SK-N-SH treated with all-trans-retinoic acid at 6 μM for 48 hours (cell line): ENCODE measurements at places on chromosomes 2 and 18.

GRCh38 chr2:21372654-21373053 is 248.9 kb downstream of the TDRD15 start:
- no peak for ATAC-seq

GRCh38 chr18:50747849-50748242 is 72.0 kb downstream of the MRO start:
- no peak for ATAC-seq

DNA sequence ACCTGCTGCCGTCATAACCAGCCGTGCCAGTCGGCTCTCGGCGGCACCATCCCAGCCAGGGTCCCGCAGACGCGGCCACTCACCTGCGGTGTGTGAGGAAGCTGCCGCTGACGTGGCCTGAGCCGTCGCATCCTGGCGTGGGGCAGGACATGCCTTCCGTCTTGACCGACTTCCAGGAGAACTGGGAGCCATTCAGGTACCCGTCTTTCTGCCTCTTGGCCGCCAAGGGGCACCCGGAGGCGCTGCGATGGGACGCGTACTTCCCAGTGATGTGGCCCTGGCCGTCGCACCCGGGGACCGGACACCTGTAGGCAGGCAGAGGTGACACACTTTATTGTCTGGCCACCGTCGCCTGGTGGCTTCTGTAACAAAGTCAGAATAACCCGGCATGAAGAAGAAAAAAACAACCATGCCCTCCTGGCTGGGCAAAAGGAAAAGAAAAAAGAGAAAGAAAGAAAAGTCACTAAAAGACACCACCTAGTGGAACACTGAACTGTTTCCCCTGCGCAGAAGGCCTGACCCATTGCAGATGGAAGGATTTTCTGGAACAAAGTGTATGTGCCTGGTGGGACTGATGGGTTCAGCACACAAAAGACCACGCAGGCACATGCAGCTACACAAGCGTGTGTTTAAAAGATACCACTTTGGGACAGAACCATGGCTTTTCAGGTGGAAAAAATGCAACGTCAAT is 94.9 kb upstream of the PXDN start:
- ATAC-seq = no peak

- peak; percentile 85 for ATAC-seq
Observed at GRCh38 chr2:215949991-215950404, 63.4 kb downstream of the MREG start.

- no peak for ATAC-seq
Observed at GRCh38 chr18:6504605-6505497, 90.1 kb upstream of the L3MBTL4 start.
